ENCODE measurements at places on chromosomes 3 and 15.

GRCh38 chr15:71800190-71800589 lies 10.2 kb upstream of the NR2E3 start:
- DNase-seq: no peak

DNA sequence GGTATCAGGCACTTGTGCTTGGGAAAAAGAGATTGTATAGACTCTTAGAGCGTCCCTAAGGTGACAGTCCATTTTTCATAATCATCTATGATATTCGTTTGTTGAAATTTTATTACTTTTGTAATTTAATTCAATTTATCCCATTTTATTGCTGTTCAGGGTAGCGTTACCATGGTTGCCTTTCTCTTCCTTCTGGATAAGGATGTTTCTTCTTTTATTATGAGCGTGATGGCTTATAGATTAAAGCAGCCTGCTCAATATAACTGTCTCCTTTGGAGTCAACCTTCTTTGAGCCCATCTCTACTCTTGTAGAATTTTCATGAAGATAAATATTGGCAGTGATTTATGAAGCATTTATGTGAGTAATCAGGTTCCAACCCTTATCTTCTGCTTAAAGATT lies 182.0 kb downstream of the LRTM1 start:
- DNase-seq: no peak

DNA sequence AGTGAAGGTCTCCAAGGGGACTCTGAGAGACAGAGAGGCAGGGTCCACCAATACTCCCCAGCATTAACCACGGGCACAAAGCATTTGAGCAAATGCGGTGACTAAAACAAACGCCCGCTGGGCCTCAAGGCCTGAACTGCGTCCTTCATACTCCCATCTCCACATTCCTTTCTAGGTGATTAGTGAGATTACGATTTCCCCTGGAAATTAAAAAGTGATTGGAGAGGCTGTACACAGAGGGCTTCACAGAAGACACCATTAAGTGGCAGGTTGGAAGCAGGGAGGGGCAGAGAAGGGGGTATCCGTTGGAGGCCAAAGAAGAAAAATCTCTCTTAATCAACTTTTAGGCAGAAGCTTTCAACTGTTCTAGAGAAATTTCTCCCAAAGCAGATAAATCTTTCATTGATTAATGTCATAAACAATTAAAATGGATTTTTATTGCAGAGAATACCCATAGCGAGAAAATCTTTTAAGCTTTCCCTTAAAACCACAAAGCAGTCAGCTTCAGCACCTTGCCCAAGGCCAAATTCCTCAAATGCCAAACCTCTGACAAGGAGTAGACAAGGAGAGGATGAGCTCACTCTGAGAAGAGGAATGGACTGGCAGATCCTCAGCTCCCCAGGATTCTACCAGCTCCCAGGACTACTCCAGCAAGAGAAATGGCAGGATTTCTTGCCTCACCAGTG lies 38.2 kb downstream of the MB21D2 start:
- no peak for DNase-seq

DNA sequence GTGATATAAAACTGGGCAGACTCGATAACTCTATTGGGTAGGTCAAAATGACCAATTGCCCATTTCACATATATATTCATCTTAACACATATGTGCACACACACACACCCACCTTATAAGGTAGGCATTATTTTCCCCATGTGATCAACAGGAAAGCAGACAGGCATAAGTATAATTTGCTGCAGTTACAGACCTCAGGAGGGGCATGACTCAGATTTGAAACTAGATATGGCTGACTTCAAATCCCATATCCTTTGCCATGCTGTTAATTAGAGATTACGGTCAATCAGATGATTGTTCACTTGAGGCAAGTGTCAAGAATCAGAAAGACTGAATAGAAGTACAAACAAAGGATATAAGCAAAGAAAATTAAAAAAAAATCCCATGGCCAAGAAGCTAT lies 910.6 kb downstream of the NTRK3 start:
- DNase-seq: no peak

DNA sequence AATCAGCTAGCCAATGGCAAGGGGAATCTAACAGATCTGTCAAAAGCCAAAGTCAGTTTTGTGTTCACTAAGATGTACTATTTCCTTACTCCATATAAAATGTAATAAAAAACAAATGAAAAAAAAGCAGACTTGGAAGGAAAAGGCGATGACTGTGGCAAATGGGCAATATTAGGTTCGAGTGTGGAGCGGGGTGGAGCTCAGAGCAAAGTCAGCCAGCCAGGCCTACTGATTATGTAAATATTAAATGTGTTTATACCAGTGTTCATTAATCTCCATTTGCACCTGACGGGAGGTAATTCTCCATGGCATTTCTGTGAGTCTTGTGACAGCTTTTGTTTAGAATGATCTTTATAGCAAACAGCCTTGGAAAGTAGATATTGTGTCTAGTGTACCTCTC lies 96.2 kb upstream of the KCNMB2 start:
- DNase-seq: no peak

GRCh38 chr3:57772251-57772650 lies 16.1 kb downstream of the SLMAP start:
- DNase-seq: no peak

- no peak for DNase-seq
Measured at GRCh38 chr3:23832523-23832922, 26.8 kb downstream of the UBE2E1 start.

GRCh38 chr3:11155341-11156025 lies 1.2 kb downstream of the HRH1 start:
- no peak for DNase-seq

GRCh38 chr15:85406916-85407315 lies 26.5 kb downstream of the AKAP13 start:
- DNase-seq: no peak

DNA sequence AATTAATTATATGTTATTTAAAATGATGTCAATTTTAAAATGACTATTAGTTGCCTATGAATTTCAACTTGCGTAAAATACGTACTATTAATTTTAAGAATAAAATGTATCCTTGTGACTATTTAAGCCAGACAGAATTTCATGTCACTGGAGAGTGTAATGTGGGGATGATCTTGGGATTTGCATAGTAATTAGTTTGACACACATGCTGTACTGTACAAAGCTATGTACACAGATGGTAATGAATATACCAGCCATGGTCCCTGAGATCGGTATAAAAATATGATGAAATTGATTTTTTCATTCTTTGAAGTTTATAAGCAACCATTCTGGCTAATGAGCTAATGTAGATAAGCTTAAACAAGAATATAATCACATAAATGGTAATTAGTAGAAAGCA lies 134.4 kb upstream of the ROBO1 start:
- DNase-seq: no peak

DNA sequence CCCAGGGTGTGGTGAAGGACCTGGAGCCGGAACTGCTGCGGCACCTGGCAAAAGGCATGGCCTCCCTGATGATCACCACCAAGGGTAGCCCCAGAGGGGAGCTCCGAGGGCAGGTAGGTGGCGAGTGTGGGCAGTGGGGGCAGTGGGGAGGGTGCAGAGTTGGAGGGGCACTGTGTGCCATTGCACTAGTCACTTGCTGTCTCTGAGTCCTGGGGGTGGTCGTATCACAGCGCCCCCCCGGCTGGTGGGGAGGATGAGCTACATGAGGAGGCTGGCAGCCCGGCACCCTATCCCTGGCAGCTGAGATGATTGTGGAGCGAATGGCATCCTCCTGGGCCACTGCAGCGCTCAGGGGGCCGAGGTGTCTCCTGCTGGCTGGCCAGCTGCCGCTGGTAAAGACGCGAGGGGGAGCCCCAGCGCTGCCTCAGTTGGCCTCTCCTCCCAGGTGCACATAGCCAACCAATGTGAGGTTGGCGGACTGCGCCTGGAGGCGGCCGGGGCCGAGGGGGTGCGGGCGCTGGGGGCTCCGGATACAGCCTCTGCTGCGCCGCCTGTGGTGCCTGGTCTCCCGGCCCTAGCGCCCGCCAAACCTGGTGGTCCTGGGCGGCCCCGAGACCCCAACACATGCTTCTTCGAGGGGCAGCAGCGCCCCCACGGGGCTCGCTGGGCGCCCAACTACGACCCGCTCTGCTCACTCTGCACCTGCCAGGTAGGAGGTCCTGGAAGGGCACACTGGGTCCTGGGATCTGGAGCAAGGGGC lies 6.4 kb downstream of the CHRD start:
- DNase-seq: no peak

- no peak for DNase-seq
Measured at GRCh38 chr15:99296386-99296785, 45.1 kb downstream of the LRRC28 start.

GRCh38 chr3:170572665-170573253 lies 13.1 kb downstream of the SLC7A14 start:
- no peak for DNase-seq

DNA sequence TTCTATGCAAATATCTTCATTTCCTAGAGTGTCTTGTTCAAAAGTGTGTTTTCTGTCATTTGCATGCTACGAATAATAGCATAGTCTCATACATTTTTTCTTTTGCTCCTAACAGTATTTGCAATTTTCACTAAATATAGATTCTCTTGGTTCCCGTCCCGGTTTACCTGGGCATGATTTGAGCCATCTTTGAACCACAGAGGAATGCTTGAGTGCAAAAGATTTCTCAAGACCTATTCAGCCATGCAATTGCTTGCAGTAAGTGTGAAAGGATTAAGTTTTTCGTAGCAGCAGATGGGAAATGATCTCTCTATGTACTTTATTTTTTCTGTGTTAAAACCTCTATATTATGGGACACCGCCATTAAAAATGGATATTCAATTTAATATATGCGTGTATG lies 733.0 kb downstream of the ZPLD1 start:
- no peak for DNase-seq

GRCh38 chr3:111714305-111714704 lies 119.2 kb upstream of the ZBED2 start:
- DNase-seq: no peak

- DNase-seq: no peak
Measured at GRCh38 chr3:335240-335639, 138.7 kb downstream of the CHL1 start.

DNA sequence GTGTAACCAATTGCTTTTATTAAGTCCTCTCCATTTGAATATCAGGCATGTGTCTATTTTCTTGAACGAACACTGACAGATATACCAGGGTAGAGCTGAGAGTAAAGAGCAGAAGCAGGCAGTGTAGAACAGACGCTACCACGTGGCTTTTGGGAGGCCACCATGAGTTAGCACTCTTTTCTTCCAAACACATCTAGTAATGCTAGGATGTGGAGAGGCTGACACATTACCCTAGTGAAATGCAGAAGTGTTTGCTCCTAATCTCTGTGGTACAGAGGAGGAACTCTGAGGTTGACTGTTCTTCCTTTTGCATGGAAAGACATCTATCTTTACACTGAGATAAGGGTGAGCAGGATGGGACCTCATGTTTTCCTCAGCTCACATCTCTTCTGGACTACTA lies 216.3 kb downstream of the SATB1 start:
- DNase-seq: no peak

GRCh38 chr3:184325715-184326369 lies 11.4 kb downstream of the EIF4G1 start:
- no peak for DNase-seq
